ENCODE measurements at places on chromosomes 7 and 10.
A peak's percentile ranks its signal among the peaks of the same experiment; 100 is the strongest.

GRCh38 chr10:20405761-20406160 is 491.4 kb downstream of the NEBL start:
- DNase-seq = no peak

- no peak for DNase-seq
These were observed 48.7 kb downstream of the PWWP2B start for GRCh38 chr10:132445516-132446194.

- DNase-seq = no peak
These were observed 10.4 kb downstream of the TACR2 start for GRCh38 chr10:69406302-69406811.

- no peak for DNase-seq
These were observed 6.2 kb downstream of the GATA3 start for GRCh38 chr10:8060704-8061121.

DNA sequence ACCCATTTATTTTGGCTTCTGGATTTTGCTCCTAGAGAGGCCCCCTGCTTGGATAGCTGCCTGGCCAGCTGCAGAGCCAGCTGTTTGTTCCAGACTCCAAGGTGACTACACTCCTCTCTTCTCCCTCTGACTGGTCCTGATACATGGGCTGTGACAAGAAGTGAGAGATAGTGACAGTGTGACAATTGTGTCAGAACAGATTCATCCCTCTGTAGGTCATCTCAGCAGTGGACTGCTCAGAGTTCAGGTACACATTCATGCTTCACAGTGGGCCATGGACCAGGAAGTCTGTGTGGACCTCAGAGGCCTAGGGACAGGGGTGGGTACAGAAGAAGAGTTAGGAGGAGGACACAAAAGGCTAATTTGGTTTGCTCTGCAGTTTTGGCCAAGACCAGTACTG is 188.2 kb upstream of the MKLN1 start:
- DNase-seq = no peak

- no peak for DNase-seq
These were observed 167.6 kb downstream of the ZNF365 start for GRCh38 chr10:62541811-62542210.

DNA sequence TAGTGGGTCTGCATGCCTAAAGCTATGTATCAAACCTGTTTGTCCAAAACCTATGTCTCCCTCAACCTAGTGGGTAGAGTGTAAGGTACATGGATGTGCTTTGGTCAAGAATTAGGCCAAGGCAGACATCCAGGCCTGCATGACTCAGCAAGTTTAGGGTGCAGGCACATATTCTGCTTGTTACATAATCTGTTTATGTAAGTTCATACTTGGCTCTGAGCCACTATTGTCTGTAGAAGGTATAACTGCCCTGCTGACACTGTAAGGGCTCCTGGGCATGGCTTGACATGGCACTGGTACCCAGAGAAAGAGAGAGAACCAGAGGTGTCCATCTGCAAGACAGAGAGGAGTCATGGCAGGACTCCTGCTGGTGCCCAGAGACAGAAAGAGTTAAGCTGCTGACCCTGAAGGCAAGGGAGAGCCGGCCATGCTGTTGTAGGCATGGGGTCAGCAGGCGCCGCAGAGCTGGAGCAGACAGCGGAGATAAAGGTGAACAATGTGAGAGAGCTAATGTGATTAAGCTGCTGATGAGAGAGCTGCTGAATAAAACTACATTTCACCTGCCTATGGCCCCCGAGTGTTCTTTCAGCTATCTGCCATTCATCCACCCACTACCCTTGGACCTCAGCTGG is 118.5 kb upstream of the TMEM106B start:
- no peak for DNase-seq

GRCh38 chr7:70033226-70033625 is 435.0 kb downstream of the AUTS2 start:
- DNase-seq = no peak

- no peak for DNase-seq
These were observed 355.3 kb downstream of the PAXIP1 start for GRCh38 chr7:154647625-154648024.

DNA sequence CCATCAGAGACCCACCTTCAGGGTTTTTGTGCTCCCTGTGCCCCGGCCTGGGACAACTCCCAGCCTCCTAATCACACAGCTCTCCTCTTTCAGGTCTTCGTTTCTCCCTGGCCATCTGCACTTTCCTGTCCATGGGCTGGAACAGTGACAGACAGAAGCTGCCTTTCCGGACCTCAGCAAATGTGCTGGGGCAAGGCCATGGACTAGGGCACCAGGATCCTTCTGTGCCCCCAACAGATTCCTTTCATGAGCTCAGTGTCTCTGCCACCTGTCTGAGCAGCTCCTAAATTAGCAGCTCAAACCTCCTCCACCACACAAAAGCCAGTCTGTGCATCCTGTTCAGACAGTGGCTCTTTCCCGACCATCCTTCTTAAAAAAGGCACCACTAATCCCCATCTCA is 41.9 kb upstream of the FRMD4A start:
- DNase-seq = no peak

DNA sequence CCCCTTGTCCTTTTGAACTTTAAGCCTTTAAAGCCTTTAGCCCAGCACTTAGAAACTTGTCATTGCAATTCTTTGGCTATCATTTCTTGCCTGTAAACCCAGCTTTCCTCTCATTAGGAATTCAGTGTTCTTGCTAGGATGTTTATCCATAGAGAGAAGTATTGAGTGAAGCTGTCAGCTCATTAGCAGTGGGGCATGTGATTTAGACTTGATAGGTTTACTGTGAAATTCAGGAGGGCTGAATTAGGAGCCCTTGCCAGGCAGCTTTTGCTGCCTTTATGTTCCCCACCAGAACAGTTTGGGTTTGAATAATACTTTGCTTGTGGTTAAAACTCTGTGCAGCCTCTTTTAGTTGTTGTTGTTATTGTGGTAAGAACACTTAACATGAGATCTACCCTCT is 39.5 kb downstream of the LHFPL3 start:
- DNase-seq = no peak

DNA sequence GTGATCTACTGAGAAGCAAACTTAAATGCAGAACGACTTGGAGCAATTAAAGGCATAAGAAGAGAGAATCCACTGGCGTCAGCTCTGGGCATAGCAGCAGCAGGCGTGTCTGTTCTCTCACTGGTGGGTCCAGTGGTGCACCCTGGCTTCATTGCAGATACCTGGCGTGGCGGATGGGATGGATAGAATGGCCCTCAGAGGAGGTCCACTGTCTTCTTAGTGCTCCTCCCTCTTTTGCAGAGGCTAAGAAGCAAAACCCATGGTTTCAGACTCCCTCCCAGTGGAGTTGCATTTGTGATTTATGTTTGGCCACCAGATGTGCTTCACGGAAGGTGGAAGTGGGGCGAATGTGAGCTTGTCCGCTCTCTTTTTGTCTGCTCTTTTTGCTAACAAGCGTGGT is 28.4 kb upstream of the PRKAG2 start:
- DNase-seq = no peak

DNA sequence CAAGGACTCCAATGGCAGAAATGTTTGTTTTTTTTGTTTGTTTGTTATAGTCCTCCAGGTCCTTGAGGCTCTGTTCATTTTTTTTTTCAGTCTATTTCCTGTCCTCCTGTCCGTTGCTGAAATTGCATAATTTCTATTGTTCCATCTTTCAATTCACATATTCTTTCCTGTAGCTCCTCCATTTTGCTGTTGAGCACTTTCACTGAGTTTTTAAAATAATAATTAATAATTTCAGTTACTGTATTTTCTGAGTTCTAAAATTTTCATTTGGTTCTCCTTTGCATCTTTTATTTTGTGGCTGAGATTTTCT is 202.3 kb upstream of the AGR3 start:
- no peak for DNase-seq

DNA sequence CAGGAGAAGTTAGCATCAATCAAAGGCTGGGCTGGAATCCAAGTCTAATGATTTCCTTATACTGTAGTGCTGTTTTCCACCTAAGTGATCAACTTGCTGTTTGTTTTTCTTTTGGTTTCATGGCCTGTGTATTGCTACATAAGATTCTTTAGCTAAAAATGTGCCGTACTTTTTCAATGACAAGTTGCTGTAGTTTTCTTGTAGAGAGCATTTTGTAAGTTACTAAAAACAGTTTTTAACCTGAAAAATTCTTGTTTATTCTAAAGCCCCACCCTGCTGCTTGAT is 1.3 kb downstream of the HELLS start:
- DNase-seq = peak; percentile 11

- no peak for DNase-seq
These were observed 134.6 kb downstream of the TCERG1L start for GRCh38 chr10:131176907-131177306.

DNA sequence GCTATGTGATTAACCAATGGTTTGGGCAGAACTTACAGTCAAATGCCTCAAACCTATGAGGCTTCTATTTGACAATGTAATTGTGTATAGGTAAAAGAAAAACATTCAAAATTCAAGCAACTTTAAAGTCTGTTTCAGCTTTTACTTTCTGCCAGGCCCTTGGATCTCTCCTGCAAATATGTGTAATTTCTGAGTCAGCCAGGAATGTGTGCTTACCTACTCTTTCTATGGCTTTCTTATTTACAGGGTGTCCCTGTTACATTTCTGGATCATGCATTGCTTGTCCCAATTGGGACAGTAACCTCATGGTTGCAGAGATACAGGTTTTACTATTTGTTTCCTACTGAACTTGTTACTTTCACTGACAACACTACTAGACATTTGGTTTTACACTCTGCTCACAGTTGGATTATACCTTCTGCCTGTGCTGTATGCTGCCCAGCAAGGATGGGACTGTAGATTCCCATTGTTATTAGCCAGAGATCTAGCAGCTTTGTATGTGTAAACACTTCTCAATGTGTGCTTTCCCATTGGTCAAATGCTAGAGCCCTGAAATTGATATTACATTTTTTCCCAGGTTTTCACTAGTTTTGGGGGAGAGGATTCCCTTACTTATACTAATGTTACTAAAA is 355.3 kb downstream of the ARL4A start:
- no peak for DNase-seq

DNA sequence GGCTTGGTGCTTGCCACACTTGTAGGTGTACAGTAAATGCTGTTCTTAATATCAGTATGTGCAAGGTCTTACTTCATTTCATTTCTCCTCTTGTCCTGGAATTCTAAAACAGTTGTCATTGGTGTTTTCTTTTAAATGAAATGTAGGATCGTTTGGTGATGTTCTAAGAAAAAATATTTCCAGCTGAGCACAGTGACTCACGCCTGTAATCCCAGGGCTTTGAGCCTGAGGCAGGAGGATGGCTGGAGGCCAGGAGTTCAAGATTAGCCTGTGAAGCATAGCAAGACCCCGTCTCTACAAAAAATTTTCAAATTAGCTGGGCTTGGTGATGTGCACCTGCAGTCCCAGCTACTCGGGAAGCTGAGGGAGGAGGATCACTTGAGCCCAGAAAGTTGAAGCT is 32.6 kb upstream of the ELN start:
- DNase-seq = peak; percentile 77

DNA sequence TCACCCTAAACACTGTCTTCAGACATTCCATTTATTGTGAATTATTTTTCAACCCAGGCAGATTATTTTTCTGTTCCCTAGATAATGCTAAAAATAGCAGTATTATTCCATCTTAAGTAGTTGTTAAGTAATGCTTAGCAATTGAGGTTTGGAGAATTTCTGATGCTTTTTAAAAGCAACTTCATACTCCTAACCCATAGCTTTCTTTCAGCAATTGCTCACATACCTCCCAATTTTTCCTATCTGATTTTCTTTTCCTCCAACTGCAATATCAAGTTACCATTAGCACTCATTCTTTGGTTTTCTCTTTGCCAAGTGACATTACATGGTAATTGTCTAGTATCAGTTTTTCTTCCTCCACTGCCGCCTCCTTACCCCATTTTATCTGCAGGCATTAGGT is 104.7 kb downstream of the GPR85 start:
- DNase-seq = no peak

- DNase-seq = peak; percentile 71
These were observed 8.9 kb downstream of the COL17A1 start for GRCh38 chr10:104076743-104077160.

GRCh38 chr7:25846722-25847121 is 305.3 kb upstream of the NFE2L3 start:
- peak; percentile 91 for DNase-seq

GRCh38 chr7:155420116-155420515 is 37.8 kb upstream of the EN2 start:
- no peak for DNase-seq

DNA sequence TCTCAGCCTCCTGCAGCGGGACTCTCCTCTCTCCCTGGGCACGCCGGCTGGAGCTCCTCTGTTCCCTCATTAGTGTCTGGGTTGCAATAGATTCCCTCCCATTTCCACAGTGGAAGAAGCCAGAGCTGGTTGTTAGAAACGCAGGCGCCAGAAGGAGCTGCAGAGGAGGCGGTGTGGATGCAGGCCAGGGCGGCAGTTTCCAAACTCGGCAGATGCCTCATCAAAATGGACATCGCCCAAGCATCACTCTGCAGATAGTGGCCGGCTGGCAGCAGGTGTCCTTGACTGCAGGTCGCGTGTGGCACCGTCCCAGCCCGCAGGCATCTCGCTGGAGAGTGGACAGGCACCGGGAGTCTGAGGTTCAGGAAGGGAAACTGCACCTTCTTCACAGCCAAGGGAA is 201.8 kb downstream of the TCERG1L start:
- no peak for DNase-seq

- DNase-seq = no peak
These were observed 896.9 kb downstream of the SORCS1 start for GRCh38 chr10:106267591-106267990.

- no peak for DNase-seq
These were observed 704.9 kb upstream of the LRRN3 start for GRCh38 chr7:110386006-110386405.
